ENCODE measurements at places on chromosomes 5 and 9.

DNA sequence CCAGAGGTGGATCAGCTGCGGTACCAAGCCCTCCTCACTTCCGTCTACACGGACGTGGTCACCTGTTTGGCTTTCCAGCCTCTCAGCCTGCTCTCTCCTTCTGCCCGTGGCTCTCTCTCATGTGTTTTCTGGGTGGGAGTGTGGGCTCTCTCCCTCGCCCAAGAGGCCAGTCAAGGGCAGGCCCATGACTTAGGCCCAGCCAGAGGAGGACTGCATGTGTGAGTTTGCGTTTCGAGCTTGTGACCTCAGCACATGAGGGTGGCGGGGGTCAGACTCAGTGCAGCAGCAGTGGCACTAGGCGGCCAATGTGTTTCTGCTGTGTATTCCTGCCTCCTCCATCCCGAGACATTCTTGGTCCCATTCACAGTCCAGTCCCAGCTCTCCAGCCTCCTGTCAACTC is 82.5 kb upstream of the SMIM23 start:
- no peak for DNase-seq

DNA sequence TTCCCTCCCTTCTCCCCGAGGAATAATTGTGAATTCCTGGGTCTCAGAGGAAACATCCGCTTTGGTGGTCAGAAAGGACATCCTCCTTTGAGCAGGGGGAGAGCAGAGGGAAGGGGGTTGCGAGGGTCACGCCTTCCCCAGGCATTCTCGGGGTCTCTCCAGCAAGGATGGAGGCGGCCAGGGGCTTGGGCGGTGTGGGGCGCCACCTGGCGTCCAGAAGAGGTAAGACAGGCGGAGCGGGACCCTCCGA is 129.1 kb downstream of the KCNIP1 start:
- no peak for DNase-seq

- no peak for DNase-seq
Observed at GRCh38 chr9:82972446-82972845, 90.5 kb downstream of the RASEF start.

GRCh38 chr9:95876595-95876994 is 1.1 kb downstream of the ERCC6L2 start:
- no peak for DNase-seq

DNA sequence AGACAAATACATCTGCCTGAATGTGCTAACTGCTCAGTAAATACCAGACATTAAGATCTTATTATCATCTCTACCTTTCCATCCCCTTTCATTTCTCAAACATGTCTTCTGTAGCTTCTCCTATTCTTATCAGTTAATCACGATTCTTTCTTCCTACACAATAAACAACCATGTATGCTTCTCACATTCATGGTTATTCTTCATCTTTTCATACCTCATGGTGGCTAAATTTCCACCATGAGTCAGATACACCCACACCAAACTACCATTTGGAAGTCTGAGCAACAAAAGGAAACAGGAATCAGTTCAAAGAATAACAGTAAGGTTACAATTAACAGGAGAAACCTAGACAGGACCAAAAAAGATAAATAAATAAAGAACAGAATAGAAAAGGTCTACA is 7.7 kb downstream of the ZNF622 start:
- DNase-seq = no peak

GRCh38 chr5:119795768-119796167 is 166.4 kb downstream of the FAM170A start:
- no peak for DNase-seq

DNA sequence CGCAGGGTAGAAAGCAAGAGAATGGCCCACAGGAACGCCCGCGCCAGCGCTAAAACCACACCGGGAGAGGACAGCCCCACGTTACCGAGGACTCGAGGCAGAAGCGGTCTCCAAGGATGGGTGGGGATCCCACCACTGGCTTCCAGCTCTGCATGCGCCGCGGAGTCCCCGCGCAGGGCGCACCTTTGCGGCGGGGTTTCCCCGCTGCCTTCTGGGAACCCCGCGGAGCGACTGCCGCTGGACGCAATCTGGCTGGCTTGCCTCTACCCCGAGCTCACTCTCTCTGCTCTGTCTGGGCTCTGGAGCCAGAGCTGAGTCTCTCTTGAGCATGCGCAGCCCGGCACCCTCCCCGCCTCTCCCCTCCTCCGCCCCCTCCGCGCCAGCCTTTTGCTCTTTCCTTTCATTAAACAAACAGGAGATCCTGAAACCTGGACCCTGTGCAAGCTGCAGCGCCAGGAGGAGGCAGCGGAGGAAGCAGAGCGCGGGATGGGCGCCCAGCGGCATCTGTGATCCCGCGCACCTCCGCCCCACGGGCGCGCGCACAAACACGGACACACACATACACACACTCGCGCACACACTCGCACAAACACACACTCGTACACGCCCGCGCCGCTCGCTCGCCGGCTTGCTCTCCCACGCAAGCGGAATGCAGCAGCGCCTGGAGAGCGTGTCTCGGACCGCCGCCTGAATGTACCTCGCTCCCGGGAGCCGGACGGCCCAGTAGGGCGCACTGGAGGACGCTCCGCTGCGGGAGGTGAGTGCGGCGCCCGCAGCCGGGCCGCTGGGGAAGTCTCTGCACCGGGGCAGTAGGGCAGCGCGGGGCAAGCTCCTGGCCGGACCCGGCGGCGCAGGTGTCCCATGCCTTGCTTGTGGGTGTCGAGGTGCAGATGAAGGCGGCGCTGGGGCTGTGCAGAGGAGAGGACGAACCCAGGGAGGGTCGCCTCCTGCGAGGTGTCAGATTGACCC is at the start of gene PLPPR1:
PLPPR1 (plus strand) TSS at position 382 of the 969 bp plus-strand sequence.
- DNase-seq = peak; percentile 93
